ENCODE measurements at places on chromosomes 12 and 14.

GRCh38 chr12:108322998-108323397 is 16.1 kb downstream of the CMKLR1 start:
- DNase-seq: no peak

GRCh38 chr14:69092840-69093422 is 60.0 kb downstream of the DCAF5 start:
- no peak for DNase-seq

- no peak for DNase-seq
Observed at GRCh38 chr14:61733972-61734371, 28.2 kb upstream of the SNAPC1 start.

DNA sequence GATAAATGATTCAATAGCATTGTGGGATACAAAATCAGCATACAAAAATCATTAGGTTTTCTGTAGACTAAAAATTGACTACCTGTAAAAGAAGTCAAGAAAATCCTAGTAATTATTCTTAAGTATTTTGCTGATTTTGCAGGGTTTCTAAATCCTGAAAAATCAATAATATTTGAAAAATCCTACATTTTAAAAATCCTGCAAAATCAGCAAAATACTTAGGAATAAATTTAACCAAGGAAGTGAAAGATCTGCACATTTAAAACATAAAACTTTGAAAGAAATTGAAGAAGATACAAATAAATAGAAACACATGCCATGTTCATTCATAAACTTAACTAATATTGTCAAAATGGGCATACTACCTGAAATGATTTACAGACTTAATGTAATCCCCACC is 517.7 kb downstream of the RERGL start:
- DNase-seq: no peak

DNA sequence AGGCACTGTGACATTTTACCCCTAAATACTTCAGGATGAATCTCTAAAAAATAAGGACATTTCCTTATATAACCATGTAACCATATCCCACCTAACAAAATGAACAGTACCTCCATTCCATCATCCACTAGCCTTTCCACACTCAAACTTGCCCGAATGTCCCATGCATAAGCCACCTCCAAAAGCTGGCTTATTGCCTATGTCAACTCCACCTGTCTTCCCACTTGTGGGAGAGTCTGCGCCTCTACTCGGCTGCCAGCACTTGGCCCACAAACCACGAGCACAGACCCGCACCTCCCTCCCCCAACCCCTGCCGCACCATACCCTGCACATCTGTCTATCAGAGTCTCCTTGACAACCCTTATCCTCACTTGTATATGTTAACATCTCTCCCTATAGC is 165.8 kb downstream of the CALM1 start:
- no peak for DNase-seq

GRCh38 chr14:60599727-60600126 is 49.5 kb downstream of the SIX1 start:
- DNase-seq: no peak

DNA sequence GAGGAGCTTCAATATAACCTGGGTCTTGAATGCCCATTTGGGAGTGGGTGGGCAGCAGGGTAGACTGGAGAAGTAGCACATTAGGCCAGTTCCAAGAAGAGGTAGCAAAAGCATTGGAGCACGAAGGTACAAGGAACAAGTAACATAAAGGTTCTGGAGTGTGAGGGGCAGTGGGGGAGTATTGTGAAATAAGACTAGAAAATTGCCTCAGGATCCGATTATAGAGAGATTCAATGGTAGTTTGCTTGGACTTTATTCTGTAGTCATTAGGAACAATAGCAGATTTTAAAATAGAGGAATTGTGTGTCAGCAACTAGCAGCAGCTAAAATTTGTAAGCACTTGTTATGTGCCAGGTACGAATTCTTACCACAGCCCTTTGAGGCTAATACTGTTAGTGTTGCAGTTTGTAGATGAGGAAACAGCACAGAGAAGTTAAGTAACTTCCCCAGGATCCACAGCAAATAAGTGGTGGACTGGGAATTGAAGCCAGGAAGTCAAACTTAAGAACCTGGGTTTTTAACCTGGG is 61.8 kb downstream of the PPFIBP1 start:
- no peak for DNase-seq

GRCh38 chr12:95215949-95216348 is 1.3 kb downstream of the FGD6 start:
- DNase-seq: peak; percentile 58

DNA sequence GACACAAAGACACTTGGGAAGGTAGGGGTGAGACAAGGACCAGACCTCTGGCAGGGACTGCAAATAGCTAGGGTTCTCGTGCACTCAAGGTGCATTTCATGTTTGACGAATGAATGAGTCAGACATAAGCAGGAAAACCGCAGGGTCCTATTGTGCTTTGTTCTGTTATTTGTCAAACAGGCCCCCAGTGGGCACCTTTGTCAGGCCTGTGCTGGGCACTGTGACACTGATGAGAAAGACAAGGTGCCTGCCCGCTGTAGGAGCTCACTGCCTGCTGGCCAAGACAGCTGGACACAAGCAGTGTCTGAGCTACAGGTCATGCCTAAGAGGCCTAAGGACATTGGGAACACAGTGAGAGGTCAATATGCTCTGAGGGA is 2.3 kb downstream of the OTUB2 start:
- DNase-seq: peak; percentile 94

DNA sequence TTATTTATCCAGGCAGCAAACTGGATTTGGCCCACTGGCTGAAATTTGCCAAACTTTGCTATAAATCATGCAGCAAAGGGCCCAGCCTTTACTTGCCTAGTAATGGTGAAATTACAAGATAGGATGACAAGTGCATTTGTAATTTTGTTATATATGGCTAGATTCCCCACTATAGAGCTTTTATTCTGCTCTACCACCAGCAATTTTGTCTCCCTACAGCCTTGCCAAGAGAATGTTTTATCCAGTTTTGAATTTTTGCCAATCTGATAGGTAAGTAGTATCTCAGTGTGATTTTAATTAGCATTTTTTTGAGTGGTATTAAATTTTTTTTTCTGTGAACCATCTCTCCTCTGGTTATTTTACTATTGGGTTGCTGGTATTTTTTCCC is 161.6 kb downstream of the SLC41A2 start:
- no peak for DNase-seq

DNA sequence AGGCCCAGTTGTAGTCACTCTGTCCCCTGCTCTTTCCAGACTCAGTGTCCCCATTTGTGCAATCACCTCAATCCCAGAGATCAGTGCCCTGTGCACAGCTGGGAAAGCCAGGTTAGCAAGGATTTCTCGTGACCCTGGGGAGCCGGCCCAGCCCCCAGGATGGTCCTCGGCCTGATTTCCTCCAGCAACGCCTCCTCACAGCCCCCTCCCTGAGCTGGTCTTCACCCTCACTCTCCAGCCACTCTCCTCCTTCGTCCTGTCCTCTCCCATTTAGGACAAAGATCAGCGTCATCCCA is 194.8 kb upstream of the C14orf180 start:
- DNase-seq: no peak

GRCh38 chr14:35940291-35940690 is 114.2 kb downstream of the BRMS1L start:
- DNase-seq: peak; percentile 76

DNA sequence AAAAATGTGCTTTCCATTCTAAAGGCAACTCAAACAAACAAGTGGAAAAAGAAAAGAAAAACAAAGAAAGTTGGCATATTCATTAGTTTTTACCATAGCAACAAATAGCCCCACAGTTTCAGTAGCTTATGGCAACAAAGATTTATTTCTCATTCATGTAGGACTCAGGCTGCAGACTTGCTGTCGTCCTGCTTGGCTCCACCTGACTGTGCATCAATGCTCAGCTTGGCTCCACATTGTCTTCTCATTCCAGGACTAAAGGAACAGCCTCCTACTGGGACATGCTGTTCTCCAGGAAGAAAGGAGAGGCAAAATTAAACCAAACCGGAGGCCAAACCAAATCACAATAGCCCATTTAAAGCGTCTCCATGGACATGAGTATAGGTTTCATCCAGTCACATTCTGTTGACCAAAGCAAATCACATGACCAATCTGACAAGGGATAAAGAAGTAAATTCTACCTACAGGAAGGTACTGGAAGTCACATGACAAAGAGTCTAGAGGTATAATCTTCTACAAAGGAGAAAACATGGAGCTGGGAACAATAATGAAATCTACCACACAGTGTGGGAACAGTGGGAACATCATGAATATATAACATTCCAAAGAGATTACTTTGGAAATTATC is 222.5 kb downstream of the PIK3C2G start:
- DNase-seq: no peak

- DNase-seq: no peak
Observed at GRCh38 chr12:47983541-47984115, 20.2 kb downstream of the TMEM106C start.

DNA sequence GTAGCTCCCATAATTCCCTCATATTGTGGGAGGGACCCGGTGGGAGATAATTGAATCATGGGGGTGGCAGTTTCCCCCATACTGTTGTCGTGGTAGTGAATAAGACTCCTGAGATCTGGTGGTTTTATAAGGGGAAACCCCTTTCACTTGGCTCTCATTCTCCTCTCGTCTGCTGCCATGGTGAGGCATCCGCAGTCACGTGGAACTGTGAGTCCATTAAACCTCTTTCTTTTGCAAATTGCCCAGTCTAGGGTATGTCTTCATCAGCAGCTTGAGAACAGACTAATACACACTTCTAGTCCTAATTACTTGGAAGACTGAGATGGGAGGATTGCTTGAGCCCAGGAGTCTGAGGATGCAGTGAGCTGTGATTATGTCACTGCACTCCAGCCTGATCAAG is 64.4 kb downstream of the TMX1 start:
- DNase-seq: no peak

GRCh38 chr14:90451443-90451842 is 54.6 kb downstream of the CALM1 start:
- DNase-seq: no peak

- DNase-seq: no peak
Observed at GRCh38 chr12:4824380-4824779, 85.3 kb upstream of the KCNA1 start.

DNA sequence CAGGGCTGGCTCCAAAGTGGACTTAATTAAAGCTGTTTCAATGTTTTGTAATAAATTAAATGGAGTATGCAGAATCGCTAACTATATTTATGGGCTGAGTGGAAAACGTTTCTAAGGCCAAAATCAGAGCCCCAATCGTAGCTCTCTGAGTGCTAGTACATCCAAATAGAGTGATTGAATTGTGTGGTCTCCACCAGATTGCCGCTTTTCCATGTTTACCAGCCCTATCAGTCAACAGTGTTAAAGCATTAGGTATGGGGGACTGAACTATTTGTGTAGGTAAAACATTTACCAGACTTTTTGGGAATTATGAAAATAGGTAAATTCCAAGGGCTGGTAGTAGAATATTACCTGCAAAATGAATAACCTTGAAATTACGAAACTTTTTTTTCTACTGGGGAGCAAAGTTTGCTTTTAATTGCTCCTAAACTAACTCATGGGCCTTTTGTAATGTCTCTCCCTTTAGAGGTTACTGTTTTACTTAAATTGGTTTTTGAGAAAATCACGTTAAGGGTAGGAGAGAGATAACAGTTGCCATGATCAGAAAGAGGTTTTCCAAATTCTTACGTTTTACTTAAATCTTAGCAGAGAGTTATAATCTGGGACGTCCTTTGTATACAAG is 28.0 kb upstream of the METAP2 start:
- DNase-seq: no peak

GRCh38 chr14:103762036-103762435 is 46.4 kb downstream of the ZFYVE21 start:
- no peak for DNase-seq

GRCh38 chr12:123478762-123479161 is 20.8 kb downstream of the SNRNP35 start:
- no peak for DNase-seq

DNA sequence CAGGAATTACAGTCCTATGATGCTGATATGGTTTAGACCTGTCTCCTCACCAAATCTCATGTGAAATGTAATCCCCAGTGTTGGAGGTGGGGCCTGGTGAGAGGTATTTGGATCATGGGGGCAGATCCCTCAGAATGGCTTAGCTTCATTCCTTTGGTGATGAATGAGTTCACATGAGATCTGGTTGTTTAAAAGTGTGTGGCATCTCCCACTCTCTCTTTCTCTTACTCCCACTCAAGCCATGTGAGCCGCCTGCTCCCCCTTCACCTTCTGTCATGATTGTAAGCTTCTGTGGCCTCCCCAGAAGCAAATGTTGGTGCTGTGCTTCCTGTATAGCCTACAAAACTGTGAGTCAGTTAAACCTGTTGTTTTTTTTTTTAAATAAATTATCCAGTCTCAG is 89.4 kb upstream of the ARHGAP5 start:
- no peak for DNase-seq

DNA sequence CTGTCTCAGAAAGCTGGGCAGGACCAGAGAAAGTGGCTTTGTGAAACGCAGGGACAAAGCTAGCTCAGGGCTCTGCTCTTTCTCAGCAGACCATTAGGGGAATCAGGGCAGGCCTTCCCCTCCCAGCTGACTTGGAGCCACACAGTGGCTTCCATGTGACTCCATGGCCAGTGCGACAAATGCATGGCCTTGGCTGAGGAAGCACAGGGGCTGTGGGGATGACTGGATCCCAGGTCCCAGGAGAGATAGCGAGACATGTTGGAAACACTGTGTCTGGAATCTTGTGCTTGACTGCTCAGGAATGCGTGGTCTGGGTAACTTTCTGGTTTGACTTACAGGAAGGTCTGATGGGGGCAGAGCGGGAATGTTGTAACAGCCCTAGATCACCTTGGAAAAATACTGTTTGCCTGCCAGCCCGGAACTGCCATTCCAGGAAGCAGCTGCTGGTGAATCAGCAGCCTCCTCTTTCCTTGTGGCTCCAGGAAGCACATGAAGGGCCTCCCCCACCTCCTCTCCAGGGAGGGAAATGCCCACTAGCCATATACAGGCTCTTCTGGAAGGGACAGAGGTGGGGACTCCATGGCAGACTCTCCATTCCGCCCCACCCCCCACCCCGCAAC is 133.5 kb upstream of the HIF1A start:
- peak; percentile 87 for DNase-seq

DNA sequence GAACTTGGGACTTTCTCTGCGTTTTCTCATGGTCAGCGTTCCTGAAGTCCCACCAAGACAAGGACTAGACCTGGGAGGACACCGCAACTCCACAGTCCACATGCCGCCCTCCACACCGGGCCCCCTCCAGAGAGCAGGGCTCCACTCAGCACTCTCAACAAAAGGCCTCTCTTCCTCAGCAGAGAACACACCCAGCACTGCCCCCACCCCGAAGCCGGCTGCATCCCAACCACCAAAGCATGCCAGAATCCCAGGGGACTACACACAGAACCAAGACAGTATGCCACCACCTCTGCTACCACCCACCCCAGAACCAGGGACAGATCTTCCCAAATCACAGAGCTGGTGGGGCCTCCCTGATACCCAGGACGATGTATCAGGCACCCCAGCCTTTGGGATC is 88.3 kb downstream of the BCL11B start:
- no peak for DNase-seq

GRCh38 chr14:56378475-56378877 is 201.1 kb upstream of the TMEM260 start:
- DNase-seq: no peak

- no peak for DNase-seq
Observed at GRCh38 chr14:44564908-44565307, 57.8 kb upstream of the FSCB start.

GRCh38 chr14:33755358-33755757 is 195.5 kb downstream of the EGLN3 start:
- no peak for DNase-seq

- DNase-seq: no peak
Observed at GRCh38 chr12:42483521-42483790, 106.1 kb downstream of the PRICKLE1 start.

- no peak for DNase-seq
Observed at GRCh38 chr14:61037215-61037614, 56.2 kb downstream of the SLC38A6 start.

Measured in SW480 (cell line).